ENCODE measurements at places on chromosomes 3 and 15. TPM values are rescaled to one million over a fixed set of nuclear protein-coding genes. Genes with fewer than 3 reads are reported as not detected.

DNA sequence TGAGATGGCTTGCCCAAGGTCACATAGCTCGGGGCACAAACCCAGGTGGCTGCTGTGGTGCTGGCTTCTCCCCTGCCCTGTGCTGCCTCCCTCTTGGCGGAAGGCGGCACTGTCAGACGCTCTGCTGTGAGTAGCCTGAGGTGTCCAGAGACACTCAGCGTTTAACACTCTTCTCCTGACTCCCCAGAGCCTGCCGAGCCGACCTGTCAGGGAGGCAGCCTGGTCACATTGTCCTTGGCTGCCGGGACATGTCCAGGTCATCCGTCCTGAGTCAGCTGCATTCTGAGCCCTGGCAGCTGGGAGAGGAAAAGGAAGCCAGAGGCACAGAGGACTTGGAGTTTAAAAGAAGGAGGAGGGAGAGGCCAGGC lies 4.7 kb downstream of the LMAN1L start:
- DNase-seq = peak; percentile 63

DNA sequence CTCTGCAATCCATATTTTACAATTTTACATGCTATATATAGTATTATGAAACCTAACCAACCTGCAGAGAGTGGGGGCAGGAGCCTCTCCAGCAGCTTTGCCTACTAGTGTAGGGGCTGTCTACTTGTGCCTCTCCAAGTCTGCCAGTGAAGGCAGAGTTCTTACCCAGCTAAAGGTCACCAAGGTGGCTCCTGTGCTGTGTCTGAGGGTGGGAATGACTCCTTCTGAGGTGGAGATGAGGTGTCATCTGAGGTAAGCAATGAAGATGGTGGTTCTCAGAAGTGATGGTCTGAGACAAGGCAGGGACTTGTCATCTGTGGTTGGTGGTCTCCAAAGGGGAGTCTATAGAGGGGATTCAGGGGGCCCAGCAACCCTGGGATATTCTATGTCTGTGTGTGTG lies 47.5 kb downstream of the SACM1L start:
- no peak for DNase-seq

DNA sequence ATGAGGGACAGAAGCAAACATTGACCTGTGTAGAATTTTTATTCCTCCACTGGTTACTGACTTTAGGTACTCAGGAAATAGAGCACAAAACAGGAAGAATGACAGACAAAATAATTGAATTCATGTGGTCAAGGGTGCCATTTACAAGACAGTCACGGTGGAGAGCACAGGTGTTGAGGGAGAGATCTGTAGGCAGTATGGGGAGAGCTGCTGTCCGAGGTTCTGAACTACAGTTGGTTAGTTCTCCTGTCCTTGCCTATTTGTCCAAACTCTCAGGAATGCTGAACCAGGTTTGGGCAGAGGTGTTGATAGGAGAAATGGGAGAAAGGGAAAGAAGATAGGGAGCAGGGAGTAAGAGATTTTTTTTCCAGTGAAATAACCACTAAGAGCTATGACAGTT lies 178.5 kb upstream of the ZBTB20 start:
- DNase-seq = no peak

GRCh38 chr3:128201158-128201755 lies 48.0 kb downstream of the EEFSEC start:
- DNase-seq = no peak

DNA sequence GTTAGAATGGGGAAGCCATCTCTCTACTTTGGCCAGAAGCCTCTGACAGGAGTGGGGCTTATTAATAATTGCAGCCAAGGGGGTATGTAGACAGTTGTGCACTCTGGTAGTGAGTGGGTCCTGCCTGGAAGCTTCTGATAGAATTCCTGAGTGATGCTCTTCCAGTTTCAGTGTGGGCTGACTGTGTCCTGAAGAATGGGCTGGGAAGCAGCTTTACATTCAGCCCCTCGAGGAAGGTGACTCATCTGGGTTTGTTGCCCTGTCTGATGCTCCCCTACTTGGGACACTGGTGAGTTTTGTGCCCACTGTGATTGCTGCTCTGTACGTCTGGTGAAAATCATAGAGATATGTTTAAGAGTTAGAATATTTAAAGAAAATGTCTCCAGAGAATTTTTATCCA lies 444.7 kb upstream of the RBMS3 start:
- DNase-seq = no peak

DNA sequence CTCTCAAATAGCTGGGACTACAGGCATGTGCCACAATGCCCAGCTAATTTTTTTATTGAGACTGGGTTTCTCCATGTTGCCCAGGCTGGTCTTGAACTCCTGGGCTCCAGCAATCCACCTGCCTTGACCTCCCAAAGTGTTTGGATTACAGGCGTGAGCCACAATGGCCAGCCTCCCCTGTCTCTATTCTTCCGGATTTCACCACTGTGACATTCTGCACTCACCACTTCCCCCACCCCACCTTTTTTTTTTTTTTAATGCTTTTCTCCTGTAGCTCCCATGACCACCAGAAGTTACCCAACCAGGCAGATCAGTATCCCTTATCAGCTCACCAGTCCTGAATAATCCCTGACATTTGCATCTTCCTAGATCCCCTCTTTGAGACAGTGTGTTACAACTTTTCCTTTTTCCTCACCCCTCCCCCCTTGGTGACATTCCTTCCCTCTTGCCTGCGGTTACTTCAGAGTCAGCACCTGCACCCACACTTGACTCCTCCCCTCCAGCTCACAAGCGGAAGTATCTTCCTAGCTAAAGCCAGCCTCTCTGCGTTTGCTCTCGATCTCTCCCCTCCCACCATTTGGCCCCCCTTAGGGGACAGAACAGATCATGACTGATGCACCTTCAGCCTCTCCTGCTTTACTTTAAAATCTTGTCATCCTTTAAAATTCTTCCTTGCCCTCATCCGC lies 13.5 kb upstream of the ZNF592 start:
- DNase-seq = peak; percentile 91

DNA sequence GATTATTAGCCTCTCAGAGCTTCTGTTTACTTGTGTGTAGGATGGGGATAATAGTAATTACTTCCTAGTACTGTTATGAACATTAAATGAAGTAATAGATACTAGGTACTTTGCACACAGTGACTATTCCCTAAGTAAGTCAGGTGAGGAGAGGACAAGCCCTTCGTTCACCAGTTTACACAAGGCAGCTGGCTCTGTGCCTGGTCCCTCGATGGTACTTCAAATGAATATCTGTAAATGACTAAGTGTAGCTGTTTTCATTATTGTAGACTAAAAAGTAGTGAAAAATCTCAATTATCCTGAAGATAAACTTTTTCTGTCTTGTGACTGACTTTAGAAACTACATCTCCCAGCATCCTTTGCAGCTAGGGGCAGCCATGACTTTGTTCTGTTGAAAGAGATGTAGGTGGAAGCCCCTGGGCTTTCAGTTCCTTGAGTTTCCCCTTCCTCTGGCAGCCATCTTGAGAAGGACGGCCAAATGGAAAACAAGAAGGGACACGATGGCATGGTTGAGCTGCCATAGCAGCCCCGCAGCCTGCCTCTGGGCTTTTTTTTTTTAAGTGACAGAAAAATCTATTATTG lies 11.7 kb upstream of the WNT7A start:
- DNase-seq = no peak

Gene KNG1
- total RNA-seq = 3.6 TPM

Gene GHSR
- total RNA-seq = not detected
